ENCODE measurements at places on chromosomes 2 and 18.

DNA sequence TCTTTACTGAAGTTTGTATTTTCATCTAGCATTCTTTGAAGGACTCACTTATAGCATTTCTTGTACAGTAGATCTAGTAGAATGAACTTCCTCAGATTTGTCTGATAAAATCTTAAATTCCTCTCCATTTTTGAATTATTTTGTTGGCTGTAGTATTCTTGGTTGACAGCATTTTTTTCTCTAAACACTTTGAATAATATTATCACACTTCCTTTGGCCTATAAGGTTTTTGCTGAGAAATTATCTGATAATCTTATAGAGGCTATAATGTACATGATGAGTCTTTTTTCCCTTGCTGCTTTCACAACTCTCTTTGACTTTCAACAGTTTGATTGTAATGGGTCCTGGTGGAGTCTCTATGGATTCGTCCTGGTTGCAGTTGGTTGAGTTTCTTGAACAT, 169.5 kb downstream of the NOL4 start:
- DNase-seq: no peak

GRCh38 chr2:128279009-128279408, 39.7 kb downstream of the HS6ST1 start:
- no peak for DNase-seq

DNA sequence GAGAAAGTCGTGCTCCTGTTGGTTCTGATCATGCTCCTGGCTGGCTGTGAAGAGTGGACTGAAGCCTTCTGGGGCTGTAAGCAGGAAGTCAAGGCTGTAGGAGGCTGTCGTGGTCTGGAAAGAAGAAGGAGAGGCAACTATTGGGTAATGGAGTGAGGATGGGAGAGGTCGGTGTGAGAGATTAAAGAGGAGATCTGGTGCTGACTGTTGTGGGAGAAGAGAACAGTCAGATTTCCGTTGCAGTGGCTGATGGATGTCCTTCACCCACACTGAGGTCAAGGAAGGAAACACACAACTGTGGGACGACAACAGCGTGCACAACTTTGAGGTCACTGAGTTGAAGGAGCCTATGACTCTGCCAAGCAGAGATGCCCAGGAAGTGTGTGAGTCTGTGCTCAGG, 2.8 kb upstream of the PSMD1 start:
- DNase-seq: no peak

GRCh38 chr18:25250474-25250851, 101.5 kb downstream of the ZNF521 start:
- DNase-seq: no peak

DNA sequence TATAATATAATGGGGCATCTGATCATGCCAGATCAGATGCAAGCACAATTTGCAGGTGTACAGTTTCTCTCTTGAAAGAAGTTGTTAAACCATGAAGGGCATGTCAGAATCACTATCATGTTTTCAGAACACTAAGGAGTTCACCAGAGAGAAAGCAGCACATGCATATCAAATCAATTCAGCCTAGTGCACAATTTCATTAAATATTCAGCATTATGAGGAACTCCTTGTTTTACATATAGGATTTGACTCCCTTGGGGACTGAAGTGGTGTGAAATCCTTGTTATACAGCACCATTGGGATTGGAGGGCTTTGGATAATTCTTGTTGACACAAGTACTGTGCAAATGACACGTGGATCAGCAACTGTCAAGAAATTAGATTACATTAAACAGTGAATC, 562.1 kb upstream of the KLHL29 start:
- DNase-seq: no peak

GRCh38 chr2:25168256-25169072, at the start of gene POMC:
TSS of gene POMC (minus strand) at chr2:25168580. CDS start at chr2:25164772, 3,808 bp downstream.
- no peak for DNase-seq

- no peak for DNase-seq
These were observed 24.1 kb downstream of the USP40 start for GRCh38 chr2:233542507-233542906.
